Activated gamma-delta T cell treated with anti-CD3 and anti-CD28 coated beads, Interleukin-2, amount 50 U/mL, for 16 hours (primary cell): ENCODE measurements at places on chromosomes 12 and 14.

DNA sequence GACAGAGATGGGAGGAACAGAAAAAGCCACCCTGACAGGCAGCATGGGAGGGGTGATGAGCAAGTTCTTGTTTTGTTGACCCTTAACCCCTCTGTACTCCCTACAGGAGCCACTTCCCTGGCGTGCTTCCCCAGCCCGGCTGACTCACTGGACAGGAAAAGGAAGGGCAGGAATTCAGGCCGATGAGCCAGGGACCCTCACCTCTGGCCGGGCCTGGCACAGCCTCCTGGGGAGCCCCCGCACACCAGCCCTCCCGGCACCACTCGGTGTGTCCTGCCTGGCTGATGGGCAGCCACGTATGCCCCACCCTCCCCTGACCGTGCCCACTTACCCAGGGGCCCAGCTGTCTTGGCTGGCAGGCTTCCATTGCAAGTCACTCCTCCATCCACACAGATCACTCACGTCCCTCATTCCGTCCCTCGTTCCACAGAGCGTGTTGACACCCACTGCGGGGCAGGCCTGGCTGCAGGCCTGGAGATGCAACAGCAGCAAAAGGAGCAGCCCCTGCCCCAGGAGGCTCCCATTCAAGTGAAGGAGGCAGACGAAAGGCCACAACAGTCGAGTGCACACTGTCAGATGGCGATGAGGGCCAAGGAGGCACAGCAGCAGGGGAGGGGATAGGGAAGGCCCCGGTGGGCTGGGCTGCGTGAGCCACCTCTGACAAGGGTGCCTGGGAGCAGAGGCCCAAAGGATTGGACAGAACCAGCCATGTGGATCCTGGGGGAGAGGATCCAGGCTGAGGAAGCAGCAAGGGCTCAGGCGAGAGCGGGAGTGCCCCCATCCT lies 19.7 kb upstream of the CD9 start:
- DNase-seq, result no peak

- no peak for DNase-seq
Observed at GRCh38 chr14:22531451-22532344, 57.3 kb downstream of the DAD1 start.

GRCh38 chr14:102544046-102544746 lies 34.6 kb upstream of the ANKRD9 start:
- DNase-seq, result no peak

GRCh38 chr12:68458866-68459265 lies 126.7 kb upstream of the MDM1 start:
- no peak for DNase-seq

DNA sequence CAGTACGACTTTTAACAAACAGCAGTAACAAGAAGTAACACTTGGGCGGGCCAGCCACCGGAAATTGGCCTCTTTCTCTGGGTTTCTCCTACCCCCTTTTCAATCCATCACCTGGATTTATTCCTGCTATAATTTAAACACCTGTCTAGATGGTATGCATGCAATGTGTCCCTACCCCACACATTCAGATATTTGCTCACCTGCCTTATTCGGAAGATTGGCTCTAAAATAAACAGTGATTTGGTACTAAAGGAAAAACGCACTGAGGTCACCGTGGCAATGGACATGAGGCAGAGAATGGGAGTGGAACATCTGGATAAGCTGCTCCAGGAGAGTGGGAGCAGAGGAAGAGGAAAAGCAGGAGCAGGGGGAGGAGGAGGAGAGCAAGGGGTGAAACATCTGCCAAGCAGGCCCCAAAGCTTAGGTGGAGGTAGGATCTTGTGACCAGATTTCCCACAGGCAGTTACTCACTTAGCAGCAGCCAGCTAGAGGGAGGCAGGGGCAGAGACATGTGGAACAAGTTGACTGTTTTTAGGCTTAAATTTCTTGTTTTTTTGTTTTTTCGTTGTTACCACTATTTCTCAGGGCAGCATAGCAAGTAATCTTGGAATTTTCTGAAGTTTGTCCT lies 150.9 kb downstream of the TTLL5 start:
- DNase-seq, result no peak

DNA sequence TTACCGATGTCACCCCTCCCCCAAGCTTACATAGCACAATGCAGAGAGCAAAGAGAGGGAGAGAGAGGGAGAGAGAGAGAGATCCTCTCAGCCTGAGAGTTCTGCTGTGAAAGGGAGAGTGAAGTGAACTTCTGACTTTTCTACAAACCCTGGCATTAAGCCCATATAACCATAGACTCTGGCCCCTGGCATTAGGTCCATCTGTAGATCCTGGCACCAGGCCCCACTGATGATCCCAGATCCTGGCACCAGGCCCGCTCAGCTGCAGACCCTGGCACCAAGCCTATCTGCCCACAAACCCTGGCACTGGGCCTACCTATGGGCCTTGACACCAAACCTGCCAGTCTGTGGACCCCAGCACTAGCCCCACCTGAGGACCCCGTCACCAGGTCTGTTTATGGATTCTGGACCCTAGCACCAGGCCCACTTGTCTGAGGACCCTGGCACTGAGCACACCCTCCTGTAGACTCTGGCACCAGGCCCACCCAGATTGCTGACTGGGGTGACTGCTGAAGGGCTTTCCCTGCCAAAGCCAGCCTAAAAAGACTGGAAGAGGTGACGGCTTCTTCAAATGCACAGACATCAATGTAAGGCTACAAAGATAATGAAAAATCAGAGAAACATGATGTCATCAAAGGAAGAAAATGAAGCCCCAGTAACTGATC lies 14.5 kb upstream of the KRT83 start:
- DNase-seq, result no peak

- DNase-seq, result peak; percentile 9
Observed at GRCh38 chr12:120971299-120972180, 6.8 kb upstream of the HNF1A start.

DNA sequence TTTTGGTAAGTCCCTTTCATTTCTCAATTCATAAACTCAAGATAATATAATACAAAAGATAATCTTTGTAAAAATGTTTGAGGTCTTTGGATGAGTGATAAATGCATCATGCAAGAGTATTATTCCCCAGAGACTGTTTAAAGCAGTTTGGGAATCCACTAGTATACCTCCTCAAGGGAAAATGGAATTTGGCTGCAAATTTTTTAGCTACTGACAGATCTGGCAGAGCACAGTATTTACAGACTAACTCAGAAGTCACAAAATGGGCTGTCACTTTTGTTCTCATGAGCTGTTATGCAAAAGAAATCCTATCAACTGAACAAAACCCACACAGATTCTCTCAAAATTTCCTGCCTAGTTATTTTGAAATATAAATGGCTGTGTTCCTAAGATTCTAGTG lies 9.9 kb downstream of the SPIC start:
- DNase-seq, result no peak

- DNase-seq, result no peak
Observed at GRCh38 chr12:68227356-68227755, 1.7 kb upstream of the IL26 start.

GRCh38 chr14:99516156-99516870 lies 35.1 kb downstream of the CCNK start:
- no peak for DNase-seq

- no peak for DNase-seq
Observed at GRCh38 chr12:132429602-132429945, 60.4 kb upstream of the FBRSL1 start.

- no peak for DNase-seq
Observed at GRCh38 chr12:113242026-113242418, 20.8 kb downstream of the TPCN1 start.

- DNase-seq, result no peak
Observed at GRCh38 chr14:91008759-91009409, 51.6 kb downstream of the RPS6KA5 start.

DNA sequence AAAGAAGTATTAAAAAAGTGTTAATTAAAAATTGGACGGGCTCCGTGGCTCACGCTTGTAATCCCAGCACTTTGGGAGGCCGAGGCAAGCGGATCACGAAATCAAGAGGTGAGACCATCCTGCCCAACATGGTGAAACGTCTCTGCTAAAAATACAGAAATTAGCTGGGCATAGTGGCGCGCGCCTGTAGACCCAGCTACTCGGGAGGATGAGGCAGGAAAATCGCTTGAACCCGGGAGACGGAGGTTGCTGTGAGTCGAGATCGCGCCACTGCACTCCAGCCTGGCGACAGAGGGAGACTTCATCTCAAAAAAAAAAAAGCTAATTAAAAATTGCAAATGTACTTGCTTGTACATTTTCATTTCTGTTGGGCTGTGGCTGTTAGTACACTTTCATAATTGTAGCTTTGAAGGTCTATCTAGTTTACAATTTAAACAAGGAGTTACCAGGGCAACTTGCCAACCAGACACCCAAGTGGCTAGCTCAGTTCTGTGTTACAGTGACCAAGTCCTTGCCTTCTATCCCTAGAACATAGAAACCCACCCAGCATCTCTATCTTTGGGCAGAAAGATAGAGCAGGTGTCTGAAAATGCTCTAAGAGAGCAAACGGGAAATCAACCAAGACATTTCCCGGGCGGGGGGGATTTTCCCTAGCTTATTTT lies 1.2 kb downstream of the COA8 start:
- DNase-seq, result no peak

GRCh38 chr14:22598896-22599244 lies 770 bp downstream of the ABHD4 start:
- DNase-seq, result no peak

GRCh38 chr12:122142857-122143256 lies 31.2 kb downstream of the IL31 start:
- DNase-seq, result no peak

DNA sequence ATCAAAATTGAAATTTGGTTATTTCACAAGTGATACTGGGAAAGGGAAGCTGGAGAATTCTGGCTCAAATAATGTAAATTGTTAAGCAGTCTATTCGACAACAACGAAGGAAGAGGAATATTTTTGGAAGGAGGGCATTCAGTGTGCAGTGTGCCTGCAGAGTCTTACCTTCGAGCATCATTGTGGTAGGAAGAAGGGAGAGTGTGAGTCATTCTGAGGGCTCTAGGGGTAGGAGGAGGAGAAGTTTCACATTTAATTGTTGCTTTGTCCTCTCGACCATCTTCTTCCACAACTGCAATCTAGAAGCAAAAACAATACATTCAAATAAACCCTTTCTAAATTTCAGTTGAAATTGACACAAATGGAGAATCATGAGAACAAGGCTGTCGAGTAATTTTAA lies 263.0 kb downstream of the ACSS3 start:
- DNase-seq, result no peak

DNA sequence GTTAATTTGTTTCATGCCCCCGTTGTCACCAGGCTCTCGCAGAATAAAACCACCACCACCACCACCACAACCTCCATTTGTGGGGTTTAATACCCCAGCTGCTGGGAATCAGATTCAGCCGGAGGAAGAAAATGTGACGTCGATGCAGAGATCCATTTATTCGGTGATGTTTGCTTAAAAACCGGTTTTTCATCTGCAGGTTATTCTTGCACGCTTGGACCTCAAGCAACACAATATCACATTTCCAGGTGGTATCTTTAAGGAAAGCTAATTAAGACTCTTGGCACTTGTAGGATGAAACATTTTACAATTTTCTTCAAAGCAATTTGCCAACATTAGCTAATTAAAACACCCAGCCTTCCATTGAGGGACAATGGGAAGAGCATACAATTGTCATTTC lies 39.8 kb downstream of the SPRING1 start:
- DNase-seq, result no peak

DNA sequence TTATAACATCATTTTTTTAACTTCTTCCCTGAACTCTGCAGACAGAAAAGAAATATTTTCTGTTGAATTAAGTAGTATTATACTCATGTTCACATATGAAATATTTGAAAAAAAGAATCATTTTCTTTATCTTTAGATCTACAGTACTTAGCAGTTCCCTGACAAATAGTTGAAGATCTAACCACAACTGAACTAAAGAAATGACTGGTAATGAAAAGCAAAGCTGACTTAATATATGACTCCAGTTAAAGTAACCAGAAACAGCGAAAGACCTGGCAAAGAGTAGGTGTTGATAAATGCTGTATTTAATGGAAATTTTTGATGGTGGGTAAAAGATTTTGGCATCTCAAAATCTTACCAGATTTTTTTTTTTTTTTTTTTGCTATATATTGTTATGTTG lies 207.1 kb upstream of the SLC16A7 start:
- DNase-seq, result no peak

DNA sequence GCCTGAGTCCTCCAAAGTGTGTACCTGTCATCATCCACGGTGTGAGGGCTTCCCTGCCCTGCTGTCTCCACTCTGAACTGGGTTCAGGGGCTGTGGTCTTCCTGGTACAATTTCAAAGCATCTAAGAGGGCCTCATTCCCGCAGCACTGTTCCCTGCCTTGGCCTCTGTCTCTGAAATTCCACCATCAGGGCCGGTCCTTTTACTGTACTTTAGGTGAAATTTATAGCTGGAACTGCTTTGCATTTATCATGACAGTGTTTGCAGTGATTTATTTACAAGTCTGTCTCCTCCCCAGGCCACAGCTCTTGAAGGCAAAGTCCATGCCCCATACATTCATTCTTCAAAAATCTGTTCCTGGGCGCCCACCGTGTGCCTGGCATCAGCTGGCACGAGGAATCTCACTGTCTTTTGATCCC lies 36.9 kb upstream of the NCOR2 start:
- no peak for DNase-seq

- DNase-seq, result no peak
Observed at GRCh38 chr14:72538387-72538786, 355.5 kb downstream of the DPF3 start.

GRCh38 chr14:79842270-79842669 lies 369.0 kb downstream of the DIO2 start:
- no peak for DNase-seq

DNA sequence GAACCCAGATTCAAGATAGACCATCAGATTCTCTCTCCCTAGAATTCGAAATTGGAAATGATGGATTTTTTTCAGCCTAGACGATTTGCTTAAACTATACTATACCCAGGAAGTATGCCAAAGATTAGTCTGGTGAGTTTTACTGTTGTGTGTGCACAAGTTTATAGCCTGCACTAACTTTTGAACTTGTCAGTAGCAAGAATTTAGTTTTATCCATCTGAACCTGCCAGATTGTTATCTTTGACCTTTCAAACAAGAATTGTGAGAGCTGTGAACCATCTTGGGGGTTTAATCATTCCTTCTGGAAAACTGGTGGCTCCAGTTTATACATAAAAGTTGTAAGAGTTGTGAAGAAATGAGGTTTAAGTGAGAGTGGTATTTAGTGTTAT lies 243.5 kb upstream of the DAAM1 start:
- no peak for DNase-seq

- DNase-seq, result no peak
Observed at GRCh38 chr14:105201925-105202513, 20.9 kb upstream of the NUDT14 start.

DNA sequence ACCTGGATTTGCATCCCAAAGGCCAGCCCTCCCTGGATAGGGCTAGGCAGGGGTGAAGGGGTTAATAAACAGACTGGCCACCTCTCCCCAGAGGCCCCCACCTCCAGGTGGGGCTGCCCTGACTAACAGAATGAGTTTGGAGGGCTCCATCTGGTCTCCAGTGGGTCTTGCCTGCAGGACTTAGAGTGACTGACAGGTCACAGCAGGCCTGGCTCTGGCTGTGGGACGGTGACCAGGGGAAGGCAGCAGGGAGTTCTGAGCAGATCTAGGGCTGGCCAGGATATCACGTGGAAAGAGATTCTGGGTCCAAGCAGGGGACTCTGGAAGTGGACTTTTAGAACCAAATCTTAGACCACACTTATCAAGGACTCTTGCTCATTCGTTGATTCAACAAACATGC lies 40.9 kb upstream of the LHX5 start:
- DNase-seq, result no peak
